ENCODE measurements at places on chromosomes 12 and 14.
A peak's percentile ranks its signal among the peaks of the same experiment; 100 is the strongest.

DNA sequence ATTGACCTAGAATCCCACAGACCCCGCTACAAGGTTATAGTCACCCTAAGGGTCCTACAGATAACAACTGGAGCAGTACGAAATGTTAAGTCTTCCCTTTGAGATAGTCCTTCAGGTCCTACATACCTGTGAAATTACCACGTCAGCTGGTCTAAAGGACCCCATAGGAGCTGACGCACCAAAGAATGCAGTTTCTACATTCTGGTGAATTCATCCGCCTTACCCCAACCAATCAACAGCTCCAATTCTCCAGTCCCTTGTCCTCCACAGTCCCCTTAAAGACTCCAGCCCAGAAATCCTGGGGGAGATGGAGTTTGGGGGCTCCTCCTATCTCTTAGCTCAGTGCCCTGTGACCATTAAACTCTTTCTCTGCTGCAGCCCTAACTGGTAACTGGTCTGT is 36.2 kb upstream of the PRMT8 start:
- DNase-seq, result no peak

DNA sequence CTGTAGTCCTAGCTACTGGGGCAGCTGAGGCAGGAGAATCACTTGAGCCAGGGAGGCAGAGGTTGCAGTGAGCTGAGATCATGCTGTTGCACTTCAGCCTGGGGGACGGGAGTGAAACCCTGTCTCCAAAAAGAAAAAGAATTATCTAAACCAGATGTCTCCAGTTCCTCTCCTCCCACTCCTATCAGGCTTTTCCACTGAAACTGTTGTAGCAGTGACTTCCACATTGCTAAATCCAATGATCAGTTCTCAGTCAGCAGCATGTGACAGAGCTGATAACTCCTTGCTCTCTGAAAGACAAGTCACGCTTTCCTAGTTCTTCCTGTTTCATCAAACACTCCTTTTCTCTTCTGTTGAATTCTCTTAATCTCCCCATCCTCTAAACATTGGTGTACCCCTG is 8.6 kb downstream of the SLC38A6 start:
- no peak for DNase-seq

DNA sequence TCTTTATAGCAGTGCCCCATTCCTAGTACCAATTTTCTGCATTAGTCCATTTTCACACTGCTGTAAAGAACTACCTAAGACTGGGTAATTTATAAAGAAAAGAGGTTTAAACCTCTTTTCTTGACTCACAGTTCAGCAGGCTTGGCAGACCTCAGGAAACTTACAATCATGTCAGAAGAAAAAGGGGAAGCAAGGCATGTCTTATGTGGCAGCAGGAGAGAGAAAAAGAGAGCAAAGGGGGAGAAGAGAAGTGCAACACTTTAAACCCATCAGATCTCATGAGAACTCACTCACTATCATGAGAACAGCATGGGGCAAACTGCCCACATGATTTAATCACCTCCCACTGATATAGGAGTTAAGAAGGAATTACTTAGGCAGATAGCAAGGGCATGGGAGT is 101.6 kb upstream of the PLEKHG7 start:
- no peak for DNase-seq

DNA sequence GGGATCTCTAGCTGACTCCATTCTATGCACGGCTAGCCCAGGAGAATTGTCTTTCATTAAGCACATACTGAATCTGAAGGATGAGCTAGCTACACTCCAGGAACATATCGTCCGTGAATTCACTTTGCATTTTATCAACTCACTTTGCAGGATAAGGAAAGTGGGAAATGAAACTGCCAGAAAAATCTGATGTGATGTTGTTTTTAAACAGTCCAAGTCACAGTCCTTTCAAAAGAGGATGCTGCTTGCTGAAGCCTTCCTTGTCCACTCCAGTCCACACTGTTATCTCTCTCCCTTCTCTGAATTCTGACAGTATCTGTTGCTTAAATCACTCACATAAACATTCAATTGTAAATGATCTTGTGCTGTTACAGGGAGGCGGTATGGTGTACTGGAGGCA is 12.7 kb upstream of the TMCC3 start:
- no peak for DNase-seq

- peak; percentile 29 for DNase-seq
Observed at GRCh38 chr14:51776102-51776894, 84.1 kb upstream of the GNG2 start.

GRCh38 chr14:29799464-29800095 is 128.1 kb downstream of the PRKD1 start:
- no peak for DNase-seq

DNA sequence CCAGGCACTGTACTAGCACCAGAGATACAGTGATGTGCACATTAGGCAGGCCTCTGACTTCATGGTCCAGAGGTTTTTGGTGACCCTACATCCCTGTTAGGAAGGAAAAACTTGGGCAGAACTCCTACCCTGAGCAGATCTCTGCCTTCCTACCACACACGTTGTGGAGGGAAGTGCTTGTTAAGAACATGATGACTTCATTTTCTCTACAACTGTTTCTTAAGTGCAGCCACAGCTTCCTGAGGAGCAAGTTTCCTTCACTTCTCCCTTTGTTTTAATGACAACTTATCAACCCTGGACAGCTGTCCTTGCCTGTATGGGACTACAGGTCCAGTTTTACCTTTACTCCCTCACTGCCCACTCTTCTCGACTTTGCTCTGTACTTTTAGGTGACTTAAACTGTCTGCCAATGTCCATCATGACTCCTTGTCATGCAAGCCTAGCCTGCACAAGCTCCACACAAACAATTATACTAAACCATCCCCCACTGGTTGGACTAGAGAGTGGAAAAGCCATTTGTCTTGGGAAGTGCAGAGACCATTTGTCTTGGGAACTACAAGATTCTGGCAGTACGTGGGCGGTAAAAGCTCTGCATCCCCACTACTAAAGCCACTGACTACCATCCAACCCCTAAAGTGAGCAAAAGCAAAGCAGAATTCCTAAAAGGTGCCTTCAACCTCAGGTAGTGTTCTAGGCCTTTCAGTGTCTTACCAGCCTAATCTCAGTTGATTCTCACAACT is 359.8 kb downstream of the EGLN3 start:
- no peak for DNase-seq

DNA sequence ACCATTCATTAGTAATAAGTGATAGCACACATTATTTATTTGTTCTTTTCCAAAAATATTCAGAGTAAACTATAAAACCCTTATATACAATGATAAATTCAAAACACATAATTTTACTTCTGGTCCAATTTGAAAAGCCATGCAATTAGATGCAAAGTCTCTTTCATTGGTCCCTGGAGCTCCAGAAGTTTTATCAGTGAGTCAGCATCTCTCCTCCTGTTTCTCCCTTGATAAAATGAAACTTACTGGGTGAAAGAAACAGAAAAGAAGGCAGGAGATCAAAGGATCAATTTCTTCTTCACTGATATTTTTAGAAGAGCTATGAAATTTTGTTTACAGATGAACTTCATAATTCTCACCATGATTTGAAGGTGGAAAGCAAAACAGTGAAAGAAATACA is 47.5 kb downstream of the IFNG start:
- no peak for DNase-seq

DNA sequence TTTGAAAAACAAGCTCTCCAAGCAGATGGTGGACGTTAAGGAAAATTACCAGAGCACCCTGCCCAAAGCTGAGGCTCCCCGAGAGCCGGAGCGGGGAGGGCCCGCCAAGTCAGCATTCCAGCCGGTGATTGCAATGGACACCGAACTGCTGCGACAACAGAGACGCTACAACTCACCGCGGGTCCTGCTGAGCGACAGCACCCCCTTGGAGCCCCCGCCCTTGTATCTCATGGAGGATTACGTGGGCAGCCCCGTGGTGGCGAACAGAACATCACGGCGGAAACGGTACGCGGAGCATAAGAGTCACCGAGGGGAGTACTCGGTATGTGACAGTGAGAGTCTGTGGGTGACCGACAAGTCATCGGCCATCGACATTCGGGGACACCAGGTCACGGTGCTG is 62.4 kb downstream of the NTF3 start:
- DNase-seq, result no peak
